ENCODE measurements at places on chromosomes 1 and 21.

DNA sequence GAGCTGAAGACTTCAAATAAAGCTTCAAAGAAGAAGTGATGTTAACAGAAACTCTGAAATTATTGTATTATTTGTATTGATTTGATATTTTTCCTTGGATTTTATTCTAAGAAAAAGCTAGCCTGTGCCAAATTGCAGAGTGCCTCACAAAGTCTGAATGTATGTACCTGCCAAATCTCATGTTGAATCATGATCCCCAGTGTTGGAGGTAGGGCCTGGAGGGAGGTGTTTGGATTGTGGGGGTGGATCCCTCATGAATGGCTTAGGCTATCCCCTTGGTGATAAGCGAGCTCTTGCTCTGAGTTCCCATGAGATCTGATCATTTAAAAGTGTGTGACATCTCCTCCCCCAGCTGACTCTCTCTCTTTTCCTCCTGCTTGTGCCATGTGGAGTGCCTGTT, 43.6 kb downstream of the ACKR1 start:
- no peaks in the 10 kb centered on the region for H3K36me3 ChIP-seq
- H3K4me3 ChIP-seq, result no peak overlapping the region
- H3K4me1 ChIP-seq, result no peaks in the 10 kb centered on the region
- H3K27ac ChIP-seq, result no peak overlapping the region
- H3K27me3 ChIP-seq, result no peaks in the 10 kb centered on the region

GRCh38 chr1:85142753-85143152, 58.1 kb downstream of the SYDE2 start:
- H3K27ac ChIP-seq, result no peak overlapping the region
- H3K4me1 ChIP-seq, result no peaks in the 10 kb centered on the region
- DNase-seq, result no peak
- no peaks in the 10 kb centered on the region for H3K36me3 ChIP-seq
- H3K4me3 ChIP-seq, result no peak overlapping the region
- H3K27me3 ChIP-seq, result no peaks in the 10 kb centered on the region

DNA sequence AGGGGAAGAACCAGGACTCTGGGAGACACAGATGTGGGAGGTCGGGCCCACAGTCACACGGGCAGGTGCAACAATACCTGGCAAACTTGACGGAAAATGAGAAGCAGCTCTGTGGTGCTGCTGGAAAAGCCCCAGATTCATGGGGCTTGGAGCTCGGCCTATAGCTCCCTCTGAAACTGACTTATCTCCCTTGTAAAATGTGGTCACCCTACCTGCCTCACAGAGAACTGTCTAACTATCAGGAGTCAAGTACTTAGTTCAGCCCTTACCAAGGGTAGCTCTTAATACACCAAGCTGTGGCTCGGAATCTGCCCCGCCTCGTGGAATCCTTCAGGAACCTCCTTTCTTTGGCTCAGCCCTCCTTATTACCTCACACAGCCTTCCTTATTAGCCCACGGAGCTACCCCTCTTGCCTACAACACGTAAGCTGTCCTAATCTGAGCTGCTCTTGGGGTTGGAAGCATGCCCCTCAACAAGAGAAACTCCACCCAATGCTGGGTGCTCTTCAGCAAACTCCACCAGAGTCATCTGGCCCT, 68.9 kb downstream of the MRPL37 start:
- H3K4me3 ChIP-seq, result no peak overlapping the region
- H3K4me1 ChIP-seq, result no peaks in the 10 kb centered on the region
- no peaks in the 10 kb centered on the region for H3K27me3 ChIP-seq
- DNase-seq, result no peak

DNA sequence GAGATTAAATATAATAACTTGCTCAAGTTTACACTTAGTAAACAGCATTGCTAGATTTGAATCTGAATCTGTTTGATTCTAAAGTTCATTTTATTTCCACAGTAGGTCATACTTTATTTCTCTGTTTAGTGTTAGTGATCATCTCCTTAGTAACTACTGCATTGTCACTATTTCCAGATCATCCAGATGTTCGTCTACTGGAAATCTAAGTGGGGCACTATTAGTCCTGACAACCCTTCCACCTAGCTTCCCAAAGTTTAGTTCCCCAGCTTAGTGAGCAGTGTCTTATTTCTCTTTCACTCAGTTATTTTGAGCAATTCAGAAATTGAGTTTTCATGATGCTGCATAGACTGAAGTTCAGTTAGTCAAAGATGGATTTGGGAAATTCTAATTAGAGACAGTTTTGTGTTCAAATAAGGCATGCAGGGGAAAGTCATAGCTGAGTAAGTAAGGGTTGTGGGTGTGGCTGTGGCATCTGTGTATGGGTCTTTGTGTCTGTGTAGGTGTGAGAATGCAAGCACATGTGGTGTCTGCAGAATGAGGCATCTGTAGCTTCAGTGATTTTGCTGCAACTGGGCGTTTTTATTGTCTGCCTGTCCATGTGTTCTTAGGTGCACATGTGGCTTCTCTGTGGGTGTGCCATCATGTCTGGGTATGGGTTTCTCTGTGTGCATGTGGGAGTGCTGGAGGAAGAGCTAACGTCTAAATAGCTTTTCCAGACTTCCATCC, 107.3 kb downstream of the NTMT2 start:
- H3K4me1 ChIP-seq, result no peaks in the 10 kb centered on the region
- H3K4me3 ChIP-seq, result no peak overlapping the region
- no peaks in the 10 kb centered on the region for H3K36me3 ChIP-seq
- no peak for DNase-seq

GRCh38 chr1:147664206-147664605, 6.1 kb downstream of the ACP6 start:
- H3K27me3 ChIP-seq, result no peaks in the 10 kb centered on the region
- H3K27ac ChIP-seq, result no peak overlapping the region
- peaks cover 4% of the 10 kb centered on the region for H3K4me1 ChIP-seq
